ENCODE measurements at places on chromosomes 6 and 20.

DNA sequence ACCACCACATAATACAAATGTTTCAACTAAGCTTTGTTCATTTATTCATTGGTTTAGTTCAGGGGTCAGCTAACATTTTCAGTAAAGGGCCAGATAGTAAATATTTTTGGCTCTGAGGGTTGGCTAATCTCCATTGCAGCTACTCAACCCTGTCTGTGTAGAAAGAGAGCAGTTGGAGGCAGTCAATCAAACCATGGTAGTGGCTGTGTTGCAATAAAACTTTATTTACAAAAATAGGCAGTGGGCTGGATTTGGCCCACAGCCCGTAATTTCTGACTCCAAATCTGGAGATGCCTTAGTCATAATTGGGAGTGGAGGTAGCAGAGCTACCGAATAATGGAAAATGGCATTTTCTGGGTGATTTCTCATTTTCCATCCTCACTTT lies 242.5 kb upstream of the ZFP64 start:
- DNase-seq, result no peak

DNA sequence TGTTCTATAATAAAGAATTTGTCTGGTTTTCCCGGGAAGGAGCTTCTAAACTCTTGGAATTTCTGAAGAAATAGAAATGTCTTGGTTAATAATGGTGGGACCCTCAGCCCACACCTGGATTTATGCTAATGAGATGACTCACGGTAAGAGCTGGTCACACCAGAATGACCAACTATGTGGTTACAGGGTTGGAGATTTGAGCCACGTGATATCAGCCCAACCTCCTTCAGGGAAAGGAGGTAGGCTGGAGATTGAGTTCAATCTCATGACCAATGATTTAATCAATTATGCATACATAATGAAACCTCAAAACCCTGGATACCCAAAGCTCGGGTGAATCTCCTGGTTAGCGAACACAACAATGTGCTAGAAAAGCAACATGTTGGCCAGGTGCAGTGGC lies 22.1 kb upstream of the CDKN1A start:
- no peak for DNase-seq

DNA sequence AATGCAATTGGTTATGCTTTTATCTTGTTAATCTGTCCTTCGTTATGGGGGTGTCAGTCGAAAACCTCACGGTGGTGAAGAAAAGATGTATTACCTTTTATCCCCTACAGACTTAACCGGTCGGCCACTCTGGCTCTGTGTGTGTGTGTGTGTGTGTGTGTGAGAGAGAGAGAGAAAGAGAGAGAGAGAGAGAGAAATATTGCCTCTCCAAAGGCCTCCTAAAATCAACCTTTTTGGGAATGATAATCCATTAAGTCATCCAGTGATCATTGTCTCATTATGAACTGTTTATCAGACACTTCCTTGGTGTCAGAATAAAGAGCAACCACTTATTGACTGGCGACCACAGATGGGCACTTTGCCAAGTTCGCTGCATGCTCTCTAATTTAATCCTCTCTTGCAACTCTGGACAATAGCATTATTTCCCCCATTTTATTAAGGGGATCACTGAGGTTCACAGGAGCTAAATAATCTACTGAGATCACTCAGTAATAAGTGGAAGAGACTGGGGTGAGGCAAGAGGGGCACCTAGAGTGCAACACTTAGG lies 30.7 kb downstream of the SLC35D3 start:
- peak; percentile 33 for DNase-seq

- DNase-seq, result peak; percentile 31
Measured at GRCh38 chr20:25036331-25036936, 21.5 kb downstream of the ACSS1 start.

DNA sequence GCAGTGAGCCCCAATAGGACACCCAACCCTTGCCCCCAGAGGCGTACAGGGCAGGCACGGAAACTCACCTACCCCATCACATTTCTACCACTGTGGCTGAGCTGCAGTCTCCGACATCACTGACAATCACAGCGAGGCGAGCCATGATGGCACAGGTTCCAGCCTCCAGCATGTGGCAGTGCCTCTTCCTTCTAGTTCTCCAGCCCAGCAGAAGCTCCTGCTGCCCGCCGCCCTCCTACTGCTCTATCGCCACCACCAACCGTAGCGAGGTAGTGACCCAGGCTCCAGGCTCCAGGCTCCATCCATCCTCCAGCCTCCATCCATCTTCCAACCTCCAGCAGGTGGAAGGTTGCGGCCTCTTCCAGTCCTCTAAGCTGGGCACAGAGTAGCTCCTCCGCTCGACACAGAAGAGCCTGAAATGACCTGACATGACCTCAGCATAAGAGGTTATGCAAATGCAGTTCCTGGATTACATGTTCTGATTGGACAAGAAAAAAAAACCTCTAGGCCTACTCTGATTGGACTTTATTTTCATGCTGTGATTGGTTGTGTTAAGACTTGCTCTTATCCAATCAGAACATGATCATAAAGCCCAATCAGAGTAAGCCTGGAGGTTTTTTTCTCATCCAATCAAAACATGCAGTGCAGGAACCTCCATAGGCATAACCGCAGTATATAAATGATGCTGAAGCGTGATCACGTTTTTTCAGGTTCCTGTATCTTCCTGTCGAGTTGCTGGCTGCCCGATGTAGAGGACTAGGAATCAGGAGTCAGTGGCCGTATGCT lies 438.9 kb upstream of the ZNF337 start:
- DNase-seq, result no peak

DNA sequence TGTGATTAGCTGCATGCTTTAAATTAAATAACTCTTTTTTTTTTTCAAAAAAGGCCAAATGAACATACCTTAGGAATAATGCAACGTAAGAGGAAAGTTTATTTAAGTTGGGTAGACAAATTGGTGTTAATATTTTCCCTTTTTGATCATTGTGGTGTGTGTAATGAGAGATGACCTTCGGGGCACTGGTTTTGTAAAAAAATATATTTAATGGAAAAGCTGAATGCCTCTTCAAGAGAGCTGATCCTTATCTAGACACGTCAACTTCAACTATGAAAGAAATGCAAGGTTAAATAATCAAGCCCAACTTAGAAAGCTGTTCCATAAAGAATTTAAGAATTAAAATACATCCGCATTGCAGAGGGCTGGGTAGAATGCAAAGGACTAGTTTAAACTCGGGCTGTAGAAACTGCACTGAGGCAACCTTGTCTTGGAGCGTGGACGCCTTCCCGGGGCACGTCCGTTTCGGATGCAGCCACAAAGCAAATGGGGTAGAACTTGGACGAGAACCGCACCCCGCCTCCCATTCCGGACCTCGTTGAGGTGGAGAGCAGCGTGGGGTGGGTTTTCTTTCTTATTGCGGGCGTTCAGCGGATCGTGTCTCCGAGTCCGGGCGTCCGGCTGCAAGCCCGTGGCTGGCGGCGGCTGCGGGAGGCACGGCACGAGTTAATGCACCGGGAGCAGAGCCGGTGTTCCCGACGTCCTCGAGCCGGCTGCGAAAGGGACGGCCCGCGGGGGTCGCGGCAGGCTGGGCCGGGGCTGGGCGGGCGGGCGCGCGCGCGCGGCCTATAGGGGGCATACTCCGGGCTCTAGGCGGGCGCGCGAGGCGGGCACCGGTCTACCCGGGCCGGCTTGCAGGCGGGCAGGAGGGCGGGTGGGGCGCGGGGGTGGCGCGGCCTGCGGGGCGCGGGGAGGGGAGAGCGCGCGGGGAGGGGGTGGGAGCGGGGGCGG lies 1.9 kb downstream of the JARID2 start:
- peak; percentile 67 for DNase-seq
